ENCODE measurements at places on chromosomes 12 and 14.

DNA sequence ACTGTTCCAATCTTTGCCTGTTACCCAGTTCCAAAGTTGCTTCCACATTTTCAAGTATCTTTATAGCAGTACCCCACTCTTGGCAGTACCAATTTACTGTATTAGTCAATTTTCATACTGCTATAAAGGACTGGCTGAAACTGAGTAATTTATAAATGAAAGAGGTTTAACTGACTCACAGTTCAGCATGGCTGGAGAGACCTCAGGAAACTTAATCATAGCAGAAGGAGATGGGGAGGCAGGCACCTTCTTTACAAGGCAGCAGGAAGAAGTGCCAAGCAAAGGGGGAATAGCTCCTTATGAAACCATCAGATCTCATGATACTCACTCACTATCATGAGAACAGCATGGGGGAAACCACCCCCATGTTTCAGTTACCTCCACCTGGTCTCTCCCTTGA, 215.0 kb downstream of the SNAPC1 start:
- no peak for DNase-seq

DNA sequence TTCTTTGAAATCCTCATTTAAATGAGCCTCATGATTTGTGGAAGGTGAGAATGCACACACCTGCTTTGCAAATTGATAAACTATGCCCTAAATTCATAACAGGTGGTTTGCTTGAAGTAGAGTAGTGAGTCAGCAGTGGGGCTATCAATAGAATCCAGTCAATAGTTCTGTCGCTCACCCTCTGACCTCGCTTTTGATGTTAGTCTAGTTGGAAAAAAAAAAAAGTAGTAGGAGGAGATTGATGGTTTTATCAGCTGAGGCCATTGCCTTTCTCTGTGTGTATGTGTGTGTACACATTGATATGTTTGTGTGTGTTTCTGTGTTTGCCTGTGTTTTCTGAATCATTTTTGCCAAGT, 267.3 kb downstream of the SNAPC1 start:
- DNase-seq: no peak

DNA sequence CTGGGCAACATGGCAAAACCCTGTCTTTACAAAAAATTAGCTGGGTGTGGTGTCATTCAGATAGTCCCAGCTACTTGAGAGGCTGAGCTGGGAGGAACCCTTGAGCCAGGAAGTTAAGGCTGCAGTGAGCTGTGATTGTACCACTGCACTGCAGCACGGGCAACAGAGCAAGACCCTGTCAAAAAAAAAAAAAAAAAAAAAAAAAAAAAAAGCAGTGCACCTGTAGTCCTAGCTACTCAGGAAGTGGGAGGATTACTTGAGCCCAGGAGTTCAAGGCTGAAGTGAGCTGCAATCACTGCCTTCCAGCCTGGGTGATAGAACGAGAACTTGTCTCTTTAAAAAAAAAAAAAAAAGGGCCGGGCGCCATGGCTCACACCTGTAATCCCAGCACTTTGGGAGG, 5.6 kb downstream of the REM2 start:
- no peak for DNase-seq

DNA sequence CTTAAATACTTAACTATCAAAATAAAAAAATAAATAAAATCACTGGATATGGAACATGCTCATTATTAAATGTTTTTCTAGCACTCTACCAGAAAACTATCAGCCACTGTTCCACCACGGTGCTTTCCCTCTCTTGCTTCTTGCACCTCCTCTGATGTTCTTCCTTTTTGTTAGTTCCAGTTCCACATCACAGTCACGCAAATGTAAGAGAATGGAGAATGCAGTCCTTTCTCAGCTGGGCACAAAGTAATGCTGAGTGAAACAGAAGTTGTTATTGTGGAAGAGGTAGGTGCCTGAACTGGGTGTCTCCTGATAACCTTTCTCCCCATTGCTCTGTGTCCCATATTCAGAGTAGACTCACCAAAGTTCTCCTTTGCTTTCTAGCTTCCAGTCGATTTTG, 1116.9 kb upstream of the TMEM132C start:
- no peak for DNase-seq

DNA sequence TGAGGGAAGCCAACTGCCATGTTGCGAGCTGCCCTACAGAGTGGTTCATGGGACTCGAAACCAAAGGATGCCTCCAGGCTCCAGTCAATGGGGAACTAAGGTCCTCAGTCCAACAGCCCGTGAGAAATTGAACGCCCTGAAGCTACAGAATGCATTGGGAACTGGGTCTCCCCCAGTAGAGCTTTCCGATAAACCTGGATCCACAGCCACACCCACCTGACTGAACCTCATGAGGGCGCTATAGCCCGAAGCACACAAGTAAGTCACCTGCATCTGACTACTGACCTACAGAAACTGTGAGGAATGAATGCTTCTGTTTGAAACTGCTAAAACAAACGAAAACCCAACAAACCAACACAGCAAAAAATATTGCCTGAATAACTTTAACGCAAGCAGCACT, 1297.7 kb downstream of the AACS start:
- no peak for DNase-seq

- peak; percentile 88 for DNase-seq
Observed at GRCh38 chr14:75293920-75294648, 15.5 kb downstream of the FOS start.

- no peak for DNase-seq
Observed at GRCh38 chr12:123288751-123289346, 17.2 kb upstream of the CDK2AP1 start.

DNA sequence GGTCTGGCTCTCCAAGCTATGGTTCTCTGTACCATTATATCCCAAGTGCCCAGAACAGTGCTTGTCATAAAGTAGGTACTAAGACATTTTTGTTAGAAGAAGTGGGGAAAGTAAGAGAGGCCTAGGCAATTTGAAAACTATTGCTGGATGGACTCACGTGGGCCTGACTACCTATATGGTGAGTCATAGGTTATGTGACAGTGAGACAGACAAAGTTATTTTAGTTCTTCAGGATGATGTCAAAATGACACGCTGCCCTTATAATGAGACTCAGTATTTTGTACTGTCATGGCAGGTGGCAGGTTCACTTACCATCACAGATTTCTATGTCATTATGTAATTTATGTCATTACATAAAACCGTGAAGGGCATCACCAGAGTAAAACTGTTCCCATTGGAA, 53.1 kb downstream of the PARP11 start:
- no peak for DNase-seq

Measured in activated CD4-positive, alpha-beta T cell treated with anti-CD3 and anti-CD28 coated beads for 24 hours (primary cell).